Left cardiac atrium (tissue), 4 donors: ENCODE measurements at places on chromosomes 5 and 9. TPM values are rescaled to one million over a fixed set of nuclear protein-coding genes. Genes with fewer than 3 reads are reported as not detected.
A peak's percentile ranks its signal among the peaks of the same experiment; 100 is the strongest.

DNA sequence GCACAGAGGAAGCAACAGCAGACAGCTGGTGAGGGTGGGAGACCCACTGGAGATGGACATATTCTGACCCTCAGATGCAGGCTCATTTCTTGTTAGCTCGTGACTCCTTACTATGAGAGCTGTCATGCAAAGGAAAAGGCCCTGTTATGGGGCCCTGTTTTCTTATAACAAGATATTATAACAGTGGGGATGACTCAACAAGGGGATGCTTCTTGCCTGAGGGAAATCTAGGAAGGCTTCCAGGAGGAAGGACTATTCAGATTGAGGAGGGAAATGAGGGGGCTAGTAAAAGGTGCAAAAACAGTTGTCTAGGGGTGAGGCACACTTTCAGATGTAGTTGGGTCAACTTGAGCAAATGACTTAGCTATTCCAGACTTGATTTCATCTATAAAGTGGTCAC is 83.0 kb downstream of the DAB2IP start:
- no peak for DNase-seq

GRCh38 chr5:172216345-172216744 is 22.4 kb downstream of the EFCAB9 start:
- no peak for DNase-seq

GRCh38 chr9:121598167-121598964 is 53.1 kb upstream of the DAB2IP start:
- DNase-seq = peak; percentile 83

DNA sequence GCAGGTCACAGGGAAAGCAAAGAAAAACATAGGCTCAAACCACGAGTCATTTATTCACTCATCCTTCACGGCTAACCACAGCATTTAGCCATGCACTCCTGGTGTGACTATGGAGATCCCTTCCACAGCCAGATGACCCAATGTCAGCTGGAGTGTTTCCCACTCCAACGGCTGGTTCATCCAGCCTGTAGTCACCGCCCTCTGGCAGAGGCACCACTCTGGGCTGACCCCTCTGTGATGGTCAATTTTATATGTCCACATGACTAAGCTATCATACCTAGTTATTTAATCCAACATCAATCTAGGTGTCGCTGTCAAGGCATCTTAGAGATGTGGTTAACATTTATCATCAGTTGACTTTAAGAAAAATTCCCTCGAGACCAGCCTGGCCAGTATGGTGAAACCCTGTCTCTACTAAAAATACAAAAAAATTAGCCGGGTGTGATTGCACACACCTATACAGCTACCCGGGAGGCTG is 9.5 kb upstream of the PHF19 start:
- DNase-seq = no peak

GRCh38 chr5:14193496-14193895 is 50.4 kb downstream of the TRIO start:
- no peak for DNase-seq

DNA sequence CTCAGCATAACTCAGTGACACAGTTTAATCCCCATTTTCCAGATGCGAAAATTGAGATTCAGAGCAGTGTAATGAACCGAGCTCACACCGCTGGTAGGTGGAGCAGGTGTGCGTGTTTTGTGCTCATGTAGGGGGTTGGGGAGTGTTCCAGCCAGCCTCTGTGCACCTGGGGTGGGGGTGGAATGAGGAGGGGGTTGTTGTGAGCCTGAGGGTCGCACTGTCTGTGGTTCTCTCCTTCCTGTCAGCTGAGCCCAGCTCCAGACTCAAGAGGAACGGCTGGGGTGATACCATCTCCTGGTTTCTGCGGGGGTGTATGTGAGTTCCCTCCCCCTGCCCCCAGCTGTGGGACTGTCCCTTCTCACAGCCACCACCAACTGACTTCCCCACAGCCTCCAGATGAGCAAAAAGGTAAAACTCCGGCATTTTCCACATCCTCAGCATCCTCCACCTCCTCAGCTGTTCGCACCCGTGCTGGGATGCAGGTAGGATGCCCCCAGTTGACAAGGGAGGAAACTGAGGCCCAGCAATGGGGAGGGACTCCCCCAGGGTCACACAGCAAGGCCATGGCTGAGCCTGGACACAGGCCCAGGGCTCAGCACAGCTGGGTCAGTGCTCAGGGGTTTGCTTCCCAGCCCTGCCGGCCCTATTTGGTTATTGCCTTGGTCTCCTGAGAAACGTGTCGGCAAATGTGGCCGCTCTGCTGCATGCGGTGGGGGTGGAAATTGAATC is 2.1 kb downstream of the SH2D3C start:
- no peak for DNase-seq

DNA sequence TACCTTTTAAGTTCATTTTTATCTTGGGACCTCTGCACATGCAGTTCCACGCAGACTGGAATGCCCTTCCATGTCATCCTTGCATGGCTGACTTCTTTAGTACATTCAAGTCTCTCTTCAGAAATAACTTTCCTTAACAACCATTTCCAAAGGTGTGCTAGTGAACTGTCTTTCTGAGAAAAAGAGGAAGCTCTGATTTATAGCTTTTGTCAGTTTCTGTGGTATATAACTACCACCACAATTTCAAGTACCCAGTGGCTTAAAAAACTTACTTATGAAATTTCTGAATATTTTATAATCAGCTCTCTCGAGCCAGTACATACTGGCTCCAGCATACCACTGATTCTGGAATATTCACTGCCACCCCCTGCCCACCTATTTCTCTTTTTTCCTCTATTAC is 1613.8 kb downstream of the MAT2B start:
- no peak for DNase-seq

DNA sequence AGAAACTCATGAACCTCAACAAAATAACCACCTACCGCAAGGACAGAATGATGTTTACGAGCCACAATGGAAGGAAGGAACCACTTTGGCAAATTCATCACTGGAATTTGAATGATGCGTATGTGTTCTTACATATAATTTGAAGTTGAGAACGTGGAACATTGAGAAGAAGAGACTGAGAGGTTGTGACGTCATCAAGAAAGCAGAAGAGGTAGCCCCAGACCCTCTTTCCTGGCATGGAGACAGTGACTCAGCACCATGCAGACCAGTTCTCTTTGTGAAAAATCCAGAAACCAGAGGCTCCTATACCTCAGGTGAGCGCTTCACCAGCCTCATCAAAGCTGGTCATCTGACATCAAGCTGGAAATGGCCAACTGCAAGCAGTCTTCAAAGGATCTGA is 124.5 kb downstream of the PDZD2 start:
- no peak for DNase-seq

GRCh38 chr5:32270946-32271345 is 41.8 kb downstream of the MTMR12 start:
- DNase-seq = no peak

DNA sequence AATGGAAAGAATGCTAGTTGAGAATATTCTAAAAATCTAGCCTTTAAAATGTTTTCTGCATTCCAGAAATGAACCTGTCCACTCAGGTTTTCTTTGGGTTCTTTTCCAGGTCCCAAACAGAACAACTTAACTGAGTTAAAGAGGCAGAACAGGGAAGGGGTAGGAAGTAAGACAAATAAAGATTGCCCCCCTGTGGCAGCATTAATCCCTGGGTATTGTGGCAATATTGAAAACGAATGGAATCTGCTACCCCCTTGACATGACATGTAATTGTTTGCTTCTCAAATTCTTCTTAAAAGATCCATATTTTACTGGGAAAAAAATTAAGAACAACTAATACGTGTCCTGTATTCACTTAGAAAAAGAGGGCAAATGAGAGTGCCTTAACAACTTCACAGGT is 9.3 kb upstream of the RBM22 start:
- no peak for DNase-seq

- no peak for DNase-seq
These were observed 87.2 kb downstream of the KCNIP1 start for GRCh38 chr5:170591054-170591453.

DNA sequence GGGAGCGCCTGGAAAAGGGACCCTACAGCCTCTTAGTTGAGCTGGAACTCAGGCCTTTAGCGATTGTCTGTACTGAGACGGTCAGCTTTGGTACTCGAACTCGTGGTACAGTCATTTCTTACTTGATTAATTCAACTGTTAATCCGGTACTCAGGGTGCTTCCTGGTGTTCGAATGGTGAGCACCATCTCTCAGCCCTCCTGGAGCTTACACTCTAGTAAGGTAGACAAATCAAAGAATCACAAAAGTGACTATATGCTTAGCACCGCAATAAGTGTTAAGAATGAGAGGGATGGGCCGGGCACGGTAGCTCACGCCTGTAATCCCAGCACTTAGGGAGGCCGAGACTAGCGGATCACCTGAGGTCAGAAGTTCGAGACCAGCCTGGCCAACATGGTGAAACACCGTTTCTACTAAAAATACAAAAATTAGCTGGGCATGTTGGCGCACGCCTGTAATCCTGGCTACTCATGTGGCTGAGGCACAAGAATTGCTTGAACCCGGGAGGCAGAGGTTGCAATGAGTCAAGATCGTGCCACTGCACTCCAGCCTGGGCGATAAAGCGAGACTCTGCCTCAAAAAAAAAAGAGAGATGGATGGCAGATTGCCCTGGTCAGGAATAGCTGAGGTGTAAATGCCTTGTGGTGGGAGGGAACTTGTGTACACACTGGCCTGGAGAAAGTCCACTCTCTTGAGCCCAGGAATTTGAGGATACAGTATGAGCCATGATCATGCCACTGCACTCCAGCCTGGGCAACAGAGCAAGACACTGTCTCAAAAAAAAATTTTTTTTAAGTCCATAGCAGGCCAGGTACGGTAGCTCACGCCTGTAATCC is 981 bp downstream of the TCOF1 start:
- DNase-seq = no peak

DNA sequence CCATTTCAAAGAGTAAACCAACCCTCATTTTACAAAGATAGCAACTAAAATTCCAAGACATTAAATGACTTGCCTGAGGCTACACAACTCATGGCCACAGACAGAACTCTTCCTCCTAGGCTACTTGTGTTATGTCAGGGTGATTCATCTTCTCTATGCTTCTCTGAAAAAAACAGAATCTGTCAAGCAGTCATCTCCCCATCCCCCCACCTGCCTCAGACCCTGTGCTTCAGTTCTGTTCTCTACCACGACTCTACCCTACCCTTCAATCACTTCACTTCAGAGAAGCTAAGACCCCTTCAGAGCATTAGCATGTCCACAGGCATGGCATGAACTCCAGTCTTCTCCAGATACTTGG is 277.7 kb upstream of the PTGER4 start:
- DNase-seq = no peak

GRCh38 chr9:116978155-116978554 is 291.1 kb downstream of the TRIM32 start:
- no peak for DNase-seq

GRCh38 chr9:111076519-111076918 is 38.2 kb upstream of the LPAR1 start:
- no peak for DNase-seq

- DNase-seq = no peak
These were observed 5.9 kb downstream of the MATR3 start for GRCh38 chr5:139299486-139299885.

DNA sequence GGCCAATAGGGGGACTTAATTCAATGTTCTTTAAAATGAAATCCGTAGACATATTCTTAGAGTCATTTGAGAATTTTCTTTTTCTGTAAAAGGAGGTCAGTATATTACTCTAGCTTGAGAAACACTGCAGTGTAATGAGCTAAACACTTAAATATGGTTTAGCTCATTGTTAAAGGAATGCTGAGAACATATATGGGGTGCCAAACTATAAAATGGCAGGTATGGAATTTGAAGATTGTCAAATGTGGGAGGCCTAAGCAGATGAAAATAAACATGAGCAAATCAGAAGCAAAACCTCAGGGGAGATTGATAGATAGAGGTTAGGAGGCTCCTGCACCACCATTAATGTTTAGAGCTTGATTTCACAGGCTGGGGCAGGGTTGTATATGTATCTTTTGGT is 57.9 kb downstream of the STX17 start:
- DNase-seq = no peak

DNA sequence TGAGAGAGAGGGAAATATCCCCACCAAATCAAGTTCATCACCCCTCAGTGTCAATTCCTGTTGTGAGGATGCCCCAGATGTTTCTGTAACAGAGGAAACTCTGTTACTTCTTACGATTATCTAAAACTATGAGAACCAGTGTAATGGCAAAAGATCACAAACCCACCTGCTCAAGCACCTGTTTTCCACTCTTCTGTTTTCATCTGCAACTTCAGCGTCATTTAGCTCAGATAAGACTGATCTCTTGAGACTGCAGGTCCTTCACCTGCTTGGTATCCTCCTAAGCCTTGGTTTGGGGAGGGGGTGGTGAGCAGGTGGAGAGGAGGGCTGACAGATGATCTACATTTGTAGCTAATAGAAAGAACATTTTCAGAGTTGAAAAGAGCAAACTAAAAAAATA is 229.3 kb downstream of the SLF1 start:
- no peak for DNase-seq

DNA sequence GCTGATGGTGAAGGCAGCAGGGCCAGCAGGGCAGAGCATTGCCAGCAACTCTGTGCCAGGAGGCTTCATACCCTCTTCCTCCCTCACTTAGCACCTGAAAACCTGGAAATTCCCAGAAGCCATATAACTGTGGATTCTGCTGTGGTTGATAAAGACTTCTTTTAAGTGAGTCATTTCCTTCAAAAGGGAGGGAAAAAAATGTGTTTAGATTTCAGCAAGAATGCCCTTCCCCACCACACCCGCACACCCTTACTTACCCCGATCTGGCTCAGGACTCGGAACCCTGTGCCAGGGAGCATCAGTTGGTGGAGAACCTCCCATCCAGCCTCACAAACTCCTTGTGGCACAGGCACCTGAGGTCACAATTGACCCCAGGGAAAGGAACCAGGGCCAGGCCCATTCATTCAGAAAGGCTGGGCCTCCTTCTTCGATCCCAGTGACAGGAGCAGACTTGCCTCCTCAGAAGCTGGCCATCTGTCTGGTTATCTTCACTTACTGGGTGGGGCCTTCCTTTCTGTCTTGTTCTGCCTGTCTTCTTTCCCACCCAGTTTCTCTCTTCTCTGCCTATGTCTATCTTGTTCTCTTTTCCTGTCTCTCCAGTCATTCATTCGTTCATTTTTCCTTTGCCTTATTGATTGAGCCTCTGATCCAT is 62.6 kb downstream of the PLAC8L1 start:
- peak; percentile 33 for DNase-seq

DNA sequence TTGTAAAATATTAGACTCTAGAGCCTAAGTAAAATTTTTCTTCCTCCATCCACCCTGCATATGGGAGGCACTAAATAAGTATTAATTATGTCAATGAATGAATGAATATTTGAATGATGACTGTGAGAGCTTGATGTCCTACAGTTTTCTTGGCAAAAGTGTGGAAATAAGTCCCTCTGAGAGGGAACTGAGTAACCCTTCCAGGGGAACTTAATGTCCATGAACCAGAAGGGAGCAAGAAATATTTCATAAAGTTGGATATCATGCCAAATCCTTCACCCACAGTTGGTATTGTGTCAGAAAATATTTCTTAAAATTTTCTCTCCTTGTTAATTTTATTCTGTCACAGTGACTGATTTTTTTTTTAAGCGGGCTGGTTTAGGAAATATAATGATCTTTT is 36.6 kb downstream of the NNT start:
- no peak for DNase-seq

- no peak for DNase-seq
These were observed 25.5 kb upstream of the SPTLC1 start for GRCh38 chr9:92140754-92141143.

- no peak for DNase-seq
These were observed 34.4 kb downstream of the KCNT1 start for GRCh38 chr9:135736272-135736978.

The FOXD4L5 gene
- not detected for total RNA-seq

The P4HA2 gene
- total RNA-seq = 78.4 TPM

The SLCO6A1 gene
- not detected for total RNA-seq

The WASHC1 gene
- 11.9 TPM for total RNA-seq

The GALNT12 gene
- total RNA-seq = 0.91 TPM

The ATP10B gene
- total RNA-seq = 0.12 TPM

The PCDHB3 gene
- total RNA-seq = 1.9 TPM

The TPPP gene
- total RNA-seq = 25.0 TPM

The GPR21 gene
- total RNA-seq = 0.55 TPM
